ENCODE measurements at places on chromosomes 11 and 22.

- DNase-seq, result no peak
Measured at GRCh38 chr11:100936781-100937180, 192.8 kb downstream of the PGR start.

- DNase-seq, result no peak
Measured at GRCh38 chr11:30608534-30608933, 22.4 kb upstream of the MPPED2 start.

GRCh38 chr22:26226538-26227297 lies 57.5 kb downstream of the SEZ6L start:
- no peak for DNase-seq

GRCh38 chr22:19674129-19674928 lies 40.0 kb upstream of the SEPTIN5 start:
- DNase-seq, result no peak

DNA sequence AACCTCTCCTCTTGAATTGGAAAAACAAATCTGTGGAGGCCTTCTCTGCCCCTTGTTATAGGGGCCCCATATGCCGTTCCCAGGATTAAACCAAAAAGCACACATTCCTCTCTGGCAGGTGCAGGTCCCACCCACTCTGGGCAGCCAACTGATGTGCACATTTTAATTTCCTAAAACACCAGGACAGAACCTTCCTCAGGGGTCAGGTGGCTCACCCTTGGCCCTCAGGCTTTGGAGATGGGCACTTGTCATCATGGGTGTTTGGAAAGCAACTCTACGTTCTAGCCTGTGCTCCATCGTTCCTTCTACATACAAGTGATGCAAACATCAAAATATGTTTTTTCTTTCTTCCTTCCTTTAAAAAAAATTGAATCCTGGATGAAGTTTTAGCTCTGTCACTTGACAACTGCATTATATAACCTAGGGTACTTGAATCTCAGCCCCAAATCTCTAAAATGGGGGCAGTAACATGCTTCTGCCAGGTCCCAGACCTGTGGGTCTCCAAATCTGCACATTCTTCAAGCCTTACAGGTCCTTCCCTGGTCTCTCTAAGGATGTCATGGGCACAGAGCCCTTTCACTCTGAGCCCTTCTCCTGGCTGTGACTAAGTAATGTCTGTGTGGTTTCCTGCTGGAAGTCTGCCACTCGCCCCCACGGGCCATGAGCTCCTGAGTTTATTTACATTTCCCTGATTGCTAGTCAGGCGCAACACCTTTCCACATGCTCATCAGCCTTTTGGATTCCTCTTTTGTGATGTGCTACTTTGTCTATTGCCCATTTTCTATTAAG lies 43.8 kb downstream of the KCNQ1OT1 start:
- no peak for DNase-seq

GRCh38 chr22:50712341-50713007 lies 25.5 kb upstream of the ACR start:
- no peak for DNase-seq

DNA sequence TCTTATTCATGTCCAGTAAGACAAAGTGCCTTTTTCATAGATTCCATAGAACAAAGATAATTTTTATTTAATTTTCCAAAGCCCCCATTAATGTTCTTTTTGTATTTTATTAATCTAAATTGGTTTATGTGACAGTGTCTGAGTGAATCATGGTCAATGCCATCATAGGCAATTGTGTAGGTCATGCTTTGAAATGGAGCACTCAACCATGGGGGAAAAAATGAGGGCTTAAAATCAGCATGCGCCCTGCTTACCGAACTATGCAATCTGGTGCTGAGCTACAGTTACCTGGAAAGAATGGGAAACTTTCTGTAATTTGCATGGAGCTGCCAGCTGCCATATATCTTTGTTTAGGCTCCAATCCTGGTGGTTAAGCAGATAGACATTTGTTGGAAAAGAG lies 28.4 kb upstream of the RAB38 start:
- DNase-seq, result no peak

DNA sequence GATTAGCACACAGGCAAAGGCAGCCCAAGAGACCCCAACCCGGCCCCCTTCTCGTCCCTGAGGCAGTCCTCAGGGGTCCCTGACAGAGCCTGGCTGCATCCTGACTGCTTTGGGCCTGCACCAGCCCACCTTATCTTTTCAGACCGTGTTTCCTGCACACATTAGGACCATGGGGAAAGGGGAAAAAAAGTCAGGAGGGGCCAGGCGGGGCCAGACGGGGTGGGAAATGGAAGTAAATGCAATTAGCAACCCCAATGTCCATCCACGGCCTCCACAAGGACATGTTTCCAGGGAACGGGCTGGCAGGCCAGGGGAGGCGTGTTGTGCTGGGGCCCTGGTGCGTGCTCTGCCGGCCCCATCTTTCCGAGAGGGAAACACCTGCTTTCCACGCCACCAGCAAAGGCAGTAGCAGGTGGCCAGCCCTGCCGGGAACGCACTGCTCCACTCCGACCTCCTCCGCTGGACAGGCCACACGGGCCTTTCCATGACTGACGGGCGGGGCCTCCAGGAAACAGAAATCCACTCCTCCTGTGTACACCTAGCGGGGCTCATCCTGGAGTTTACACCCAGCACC lies 7.4 kb downstream of the EHD1 start:
- no peak for DNase-seq

DNA sequence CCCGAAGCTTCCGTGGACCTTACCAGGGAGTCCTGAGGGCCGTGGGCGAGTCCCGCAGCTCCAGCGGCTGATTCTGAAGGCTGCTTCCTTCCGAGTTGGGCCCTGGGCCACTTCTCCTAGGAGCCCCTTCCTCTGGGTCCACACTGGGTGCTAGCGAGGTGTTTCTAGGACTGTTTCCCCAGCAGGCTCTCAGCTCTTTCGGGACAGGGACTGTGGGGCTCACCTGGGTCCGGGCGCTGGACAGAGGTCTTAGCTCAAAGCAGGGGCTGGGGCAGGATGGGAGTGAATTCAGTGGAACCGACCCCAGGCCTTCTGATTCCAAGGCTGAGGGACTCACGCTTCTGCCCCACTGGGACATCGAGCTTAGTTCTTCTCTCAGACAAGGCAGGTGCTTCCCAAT lies 29.3 kb upstream of the CSNK1E start:
- DNase-seq, result no peak

DNA sequence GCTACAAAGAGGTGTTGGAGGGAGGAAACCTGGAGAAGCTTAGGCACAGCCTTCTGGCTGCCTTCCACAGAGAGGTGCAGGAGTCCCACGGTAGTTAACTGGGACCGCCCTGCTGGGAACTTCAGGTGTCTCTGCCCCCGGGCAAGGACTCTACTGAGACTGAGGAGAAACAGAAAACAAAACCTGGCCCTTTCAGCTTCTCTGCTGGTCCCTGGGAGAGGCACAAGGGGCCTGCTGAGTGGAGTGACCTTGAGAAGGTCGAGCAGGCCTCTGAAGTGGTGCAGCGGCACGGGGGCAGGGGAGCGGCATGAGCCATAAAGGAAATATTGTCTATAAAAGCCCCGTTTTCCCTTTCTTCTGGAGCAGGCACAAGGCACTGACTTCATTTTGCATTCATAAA lies 38.9 kb downstream of the NTM start:
- no peak for DNase-seq

DNA sequence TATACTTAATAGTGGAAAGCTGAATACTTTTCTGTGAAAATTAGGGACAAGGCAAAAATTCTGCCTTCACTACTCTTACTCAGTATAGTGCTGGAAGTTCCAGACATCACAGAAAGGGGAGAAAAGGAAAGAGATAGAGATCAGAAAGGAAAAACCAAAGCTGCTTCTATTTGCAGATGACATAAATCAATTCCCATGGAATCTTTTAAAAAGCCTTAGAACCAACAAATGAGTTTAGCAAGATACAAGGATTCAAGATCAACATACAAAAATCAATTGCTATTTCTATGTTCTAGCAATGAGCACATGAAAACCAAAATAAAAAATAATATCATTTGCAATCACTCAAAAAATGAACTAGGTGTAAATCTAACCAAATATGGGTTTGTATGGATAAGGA lies 16.2 kb upstream of the CLDN5 start:
- no peak for DNase-seq

DNA sequence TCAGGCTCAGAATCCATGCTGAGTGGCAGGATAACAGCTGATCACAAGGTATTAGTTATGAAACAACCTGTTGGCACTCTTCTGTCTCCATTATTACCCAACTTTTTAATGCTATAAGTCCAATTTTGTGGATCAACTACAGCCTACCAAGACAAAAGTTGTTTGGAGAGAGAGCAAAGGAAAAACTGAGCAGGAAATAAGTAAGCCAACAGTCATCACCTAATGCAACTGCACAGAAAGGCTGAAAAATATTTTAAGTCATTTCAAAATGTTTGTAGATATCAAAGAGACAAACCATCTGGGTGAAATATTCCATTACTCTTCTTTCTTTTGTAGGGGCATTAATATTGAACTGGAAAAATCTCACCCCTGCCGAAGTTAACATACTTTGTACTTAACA lies 41.6 kb downstream of the FDX1 start:
- DNase-seq, result no peak

DNA sequence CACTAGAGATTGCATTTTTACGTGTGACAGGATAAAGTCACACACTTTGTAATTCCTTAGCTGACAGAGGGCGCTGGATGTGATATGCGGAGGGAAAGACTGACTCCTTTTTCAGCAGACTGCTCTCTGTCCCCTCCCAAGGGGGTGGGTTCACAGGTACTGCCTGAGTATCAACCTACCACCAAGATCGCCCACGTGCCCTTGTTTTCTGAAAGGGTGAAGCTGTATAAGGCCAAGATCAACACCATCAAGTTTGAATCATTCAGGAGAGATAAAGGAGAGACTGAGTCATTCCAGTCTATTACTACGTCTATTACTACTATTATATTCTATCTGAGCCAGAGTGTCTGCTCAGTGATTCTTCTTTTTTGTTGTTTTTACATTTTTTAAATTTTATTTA lies 30.7 kb downstream of the BUD13 start:
- no peak for DNase-seq

GRCh38 chr11:104652996-104653395 lies 245.3 kb downstream of the CASP12 start:
- no peak for DNase-seq

DNA sequence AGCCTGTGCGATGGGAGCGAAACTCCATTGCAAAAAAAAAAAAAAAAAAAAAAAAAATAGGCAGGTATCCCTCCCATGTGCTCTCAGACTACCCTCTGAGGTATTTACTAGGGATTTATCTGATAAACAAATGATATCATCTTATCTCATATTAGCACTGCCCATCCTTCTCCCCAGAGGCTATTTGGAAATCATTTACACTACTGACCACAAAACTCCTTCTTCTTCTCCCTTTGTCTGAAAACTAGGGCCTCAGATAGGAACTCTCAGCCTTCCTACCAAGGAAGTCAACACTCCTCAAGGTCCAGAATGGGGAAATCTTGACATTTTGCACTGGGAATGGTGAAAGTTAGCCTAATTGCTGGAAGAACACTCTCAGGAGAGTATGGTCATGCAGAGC lies 46.4 kb downstream of the LARGE2 start:
- no peak for DNase-seq

- DNase-seq, result no peak
Measured at GRCh38 chr11:65660038-65660437, 2.7 kb downstream of the RELA start.

GRCh38 chr11:16833026-16833425 lies 94.6 kb downstream of the C11orf58 start:
- no peak for DNase-seq

GRCh38 chr22:47062126-47062525 lies 299.7 kb downstream of the TBC1D22A start:
- DNase-seq, result no peak

DNA sequence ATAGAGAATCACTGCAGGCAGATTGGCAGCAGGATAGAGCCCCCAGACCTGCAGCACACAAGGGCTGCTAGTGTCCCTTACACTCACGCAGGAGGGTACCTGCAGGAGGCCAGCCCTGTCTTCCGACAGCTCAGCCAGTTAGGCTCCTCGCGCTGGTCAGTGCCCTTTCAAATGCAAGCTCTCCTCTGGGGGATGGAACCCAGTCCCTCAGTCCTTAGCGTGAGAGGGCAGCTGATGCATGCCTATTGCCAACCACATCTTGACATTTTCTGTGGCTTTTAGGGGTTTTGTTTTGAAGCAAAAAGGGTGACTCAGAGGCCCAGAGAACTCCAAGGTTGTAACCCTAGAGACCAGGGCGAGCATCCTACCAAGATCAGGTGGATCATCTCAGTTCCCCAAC lies 40.0 kb downstream of the WNT11 start:
- no peak for DNase-seq

- no peak for DNase-seq
Measured at GRCh38 chr11:47378836-47379170, 456 bp upstream of the SPI1 start.

DNA sequence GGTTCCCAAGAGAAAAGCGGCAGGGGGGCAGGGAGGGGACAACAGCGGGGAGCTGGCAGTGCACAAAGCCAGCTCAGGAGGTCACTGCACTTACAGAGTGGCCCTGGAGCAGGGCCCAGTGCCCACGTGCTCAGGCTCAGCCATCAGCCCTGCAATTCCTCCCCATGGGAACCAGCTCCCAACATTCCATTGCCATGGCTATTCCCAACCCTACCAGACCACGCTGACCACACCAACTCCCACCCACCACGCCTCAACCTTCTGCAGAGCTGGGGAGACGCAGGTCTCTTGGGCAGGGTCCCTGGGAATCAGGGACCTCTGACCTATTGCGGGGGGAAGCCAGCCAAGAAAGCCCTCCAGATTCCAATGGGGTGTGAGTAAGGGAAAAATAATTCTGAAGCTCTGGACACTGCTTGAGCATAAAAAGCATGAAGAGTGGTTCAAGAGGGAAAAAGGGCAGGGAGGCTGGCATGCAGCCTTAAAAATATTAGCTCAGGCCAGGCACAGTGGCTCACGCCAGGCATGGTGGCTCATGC lies 38.3 kb upstream of the TFIP11 start:
- DNase-seq, result peak; percentile 10

- no peak for DNase-seq
Measured at GRCh38 chr11:43567396-43567975, 113.1 kb upstream of the HSD17B12 start.

DNA sequence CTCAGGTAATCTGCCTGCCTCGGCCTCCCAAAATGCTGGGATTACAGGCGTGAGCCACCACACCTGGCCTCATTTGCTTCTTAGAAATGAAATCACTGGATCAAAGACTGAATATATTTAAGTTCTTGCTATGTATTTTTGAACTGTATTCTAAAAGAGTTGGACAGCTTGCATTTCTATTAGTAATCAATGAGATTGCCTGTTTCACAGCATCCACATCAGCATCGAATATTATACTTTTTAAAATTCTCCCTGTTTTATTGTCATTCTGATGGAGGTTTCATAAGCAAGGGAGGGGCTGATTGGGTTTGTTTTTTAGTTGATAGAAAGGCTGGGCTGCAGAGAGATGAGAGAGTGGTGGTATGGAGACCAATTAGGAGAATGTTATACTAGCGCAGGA lies 68.7 kb upstream of the CREB3L1 start:
- no peak for DNase-seq

- no peak for DNase-seq
Measured at GRCh38 chr22:39353346-39353745, 3.6 kb downstream of the SYNGR1 start.

- DNase-seq, result no peak
Measured at GRCh38 chr22:42327462-42328129, 57.1 kb upstream of the TCF20 start.

GRCh38 chr11:128331317-128331716 lies 256.0 kb downstream of the ETS1 start:
- no peak for DNase-seq
